Stimulated activated CD4-positive, alpha-beta T cell treated with anti-CD3 and anti-CD28 coated beads, Interleukin-1b, Interleukin-23, amount 100 ng/mL, for 1 hour (primary cell): ENCODE measurements at places on chromosomes 7 and 10.

DNA sequence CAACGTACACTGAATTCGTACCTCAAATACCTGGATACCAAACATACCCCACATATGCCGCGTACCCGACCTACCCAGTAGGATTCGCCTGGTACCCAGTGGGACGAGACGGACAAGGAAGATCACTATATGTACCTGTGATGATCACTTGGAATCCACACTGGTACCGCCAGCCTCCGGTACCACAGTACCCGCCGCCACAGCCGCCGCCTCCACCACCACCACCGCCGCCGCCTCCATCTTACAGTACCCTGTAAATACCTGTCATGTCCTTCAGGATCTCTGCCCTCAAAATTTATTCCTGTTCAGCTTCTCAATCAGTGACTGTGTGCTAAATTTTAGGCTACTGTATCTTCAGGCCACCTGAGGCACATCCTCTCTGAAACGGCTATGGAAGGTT is 9.5 kb upstream of the SGCE start:
- no peak for DNase-seq

DNA sequence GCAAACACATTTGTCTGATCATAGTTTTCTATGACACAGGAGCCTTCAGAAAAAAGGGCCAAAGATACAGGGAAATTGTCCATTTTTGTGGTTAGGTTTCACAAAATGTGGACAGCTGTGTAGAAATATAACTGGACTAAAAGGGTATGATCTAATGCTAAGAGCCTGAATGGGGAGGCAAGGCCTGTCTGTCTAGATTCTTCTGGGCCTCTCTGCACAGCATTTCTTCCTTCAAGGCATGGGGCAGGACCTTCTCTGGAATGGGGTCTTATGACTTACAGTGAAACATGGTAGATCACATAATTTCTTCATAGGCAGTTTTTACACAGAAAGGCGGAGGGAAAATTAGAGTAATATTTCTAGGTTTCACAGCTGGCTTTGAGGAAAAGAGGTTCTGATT is 795.7 kb downstream of the GRID1 start:
- no peak for DNase-seq

- no peak for DNase-seq
These were observed 31.9 kb downstream of the SH2B2 start for GRCh38 chr7:102318482-102318971.

- no peak for DNase-seq
These were observed 29.7 kb downstream of the PPP3CB start for GRCh38 chr10:73465978-73466726.

- no peak for DNase-seq
These were observed 9.5 kb downstream of the CYREN start for GRCh38 chr7:135160858-135161653.

DNA sequence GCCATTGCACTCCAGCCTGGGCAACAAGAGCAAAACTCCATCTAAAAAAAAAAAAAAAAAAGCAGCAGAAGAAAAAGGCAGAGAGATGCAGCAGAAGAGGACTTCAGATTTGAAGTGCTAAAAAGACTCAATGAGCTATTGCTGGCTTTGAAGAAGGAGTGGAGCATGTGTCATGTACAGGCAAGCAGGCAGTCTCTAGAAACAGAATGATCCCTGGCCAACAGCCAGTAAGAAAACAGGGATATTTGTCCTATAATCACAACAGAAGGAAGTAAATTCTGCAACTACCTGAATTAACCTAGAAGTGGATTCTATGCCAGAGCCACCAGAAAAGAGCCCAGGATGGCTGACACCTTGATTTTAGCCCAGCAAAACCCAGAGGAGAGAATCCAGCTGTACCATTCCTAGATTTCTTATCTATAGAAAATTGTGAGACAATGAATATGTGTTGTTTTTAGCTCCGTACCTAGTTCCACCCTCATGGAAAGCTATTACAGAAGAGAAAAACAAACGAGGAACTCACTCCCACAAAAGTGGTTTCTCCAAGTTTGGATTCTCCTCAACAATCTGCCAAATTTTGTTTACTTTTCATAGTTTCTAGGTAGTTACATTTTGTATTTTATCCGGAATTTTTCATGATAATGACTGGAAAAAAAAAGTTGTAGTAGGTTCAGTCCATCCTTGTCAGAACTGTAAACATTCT is 198.2 kb upstream of the GNAI1 start:
- DNase-seq, result no peak

GRCh38 chr10:30529373-30529998 is 95.5 kb downstream of the MAP3K8 start:
- DNase-seq, result no peak

- no peak for DNase-seq
These were observed 175.1 kb downstream of the NEURL1 start for GRCh38 chr10:103668351-103669242.

DNA sequence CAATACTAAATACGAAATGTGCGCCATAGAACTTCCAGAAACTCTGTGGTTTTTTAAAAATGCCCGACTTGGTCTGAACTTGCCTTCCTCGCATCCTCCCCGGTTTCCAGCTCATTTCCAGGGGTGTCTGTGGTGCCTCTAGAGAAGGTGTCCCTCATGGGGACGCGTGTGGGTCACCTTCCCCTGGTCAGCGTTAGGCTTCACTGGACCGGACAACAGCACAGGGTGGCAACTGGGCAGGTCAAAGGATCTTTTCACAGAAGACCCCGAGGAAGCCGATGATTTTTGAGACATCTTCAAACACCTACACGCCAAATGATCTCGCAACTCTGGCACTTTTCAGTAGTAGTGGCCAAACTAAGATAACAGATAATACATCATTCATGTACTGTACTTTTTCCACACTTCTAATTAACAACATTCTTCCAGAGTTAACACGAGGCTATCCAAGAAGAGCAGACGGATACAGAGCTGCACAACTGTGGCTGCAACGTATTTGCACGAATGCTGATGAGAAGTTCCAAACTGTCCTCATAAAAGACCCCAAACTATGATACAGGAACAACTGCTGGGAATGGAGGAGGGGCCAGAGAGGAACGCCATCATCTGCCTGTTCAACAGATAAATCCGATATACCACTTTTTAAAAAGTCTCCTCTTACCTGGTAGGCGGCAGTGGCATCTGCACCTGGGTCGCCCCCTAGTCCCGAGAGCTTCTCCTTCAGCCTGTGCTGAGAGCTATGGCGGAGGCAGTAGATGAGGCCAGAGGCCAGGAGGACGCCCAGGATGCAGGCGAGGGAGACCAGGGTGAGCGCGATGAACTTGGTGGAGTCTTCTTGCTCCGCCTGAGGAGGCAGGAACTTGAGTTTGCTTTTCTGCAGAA is 345.5 kb downstream of the DNAJB6 start:
- DNase-seq, result no peak

DNA sequence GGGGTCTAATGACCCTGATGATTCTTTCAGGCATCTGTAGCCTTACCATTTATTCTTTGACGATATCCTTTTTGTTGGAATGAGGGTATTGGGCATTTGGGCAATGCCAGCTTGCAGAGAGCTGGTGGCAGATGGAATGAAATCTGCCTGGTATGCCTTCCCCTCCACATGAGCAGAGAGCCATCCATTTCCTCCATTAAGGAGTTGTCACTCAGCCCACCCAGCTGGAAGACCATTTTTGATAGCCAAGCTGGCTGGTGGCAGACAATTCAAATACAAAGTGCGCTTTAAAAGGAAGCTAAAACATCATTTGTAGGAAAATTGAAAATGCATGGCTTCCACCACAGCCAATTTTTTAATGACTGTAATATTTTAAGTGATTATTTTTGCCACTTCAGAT is 240.1 kb upstream of the SLC26A5 start:
- DNase-seq, result no peak

GRCh38 chr7:32070051-32070405 is 179 bp downstream of the PDE1C start:
- no peak for DNase-seq

DNA sequence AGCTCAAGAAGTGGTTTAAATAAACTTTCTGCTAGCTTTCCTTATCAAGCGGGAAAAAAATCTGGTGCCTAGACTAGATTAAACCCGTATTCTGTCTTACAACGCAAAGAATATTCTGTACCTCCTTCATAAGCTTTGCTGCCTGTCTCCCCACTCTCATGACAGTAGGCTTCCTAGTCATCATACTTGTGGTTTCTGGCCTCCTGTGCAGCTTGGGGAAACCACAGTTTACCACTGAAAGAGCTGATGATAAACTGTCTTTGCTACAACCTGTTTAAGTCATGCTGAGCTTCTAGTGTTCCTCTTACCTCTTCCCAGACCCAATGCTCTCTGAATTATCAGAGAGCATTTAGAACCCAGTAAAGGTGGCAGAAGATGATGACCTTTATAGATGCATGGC is 55.0 kb downstream of the PODXL start:
- DNase-seq, result no peak

- DNase-seq, result no peak
These were observed 138.6 kb downstream of the EMX2 start for GRCh38 chr10:117681104-117681503.

DNA sequence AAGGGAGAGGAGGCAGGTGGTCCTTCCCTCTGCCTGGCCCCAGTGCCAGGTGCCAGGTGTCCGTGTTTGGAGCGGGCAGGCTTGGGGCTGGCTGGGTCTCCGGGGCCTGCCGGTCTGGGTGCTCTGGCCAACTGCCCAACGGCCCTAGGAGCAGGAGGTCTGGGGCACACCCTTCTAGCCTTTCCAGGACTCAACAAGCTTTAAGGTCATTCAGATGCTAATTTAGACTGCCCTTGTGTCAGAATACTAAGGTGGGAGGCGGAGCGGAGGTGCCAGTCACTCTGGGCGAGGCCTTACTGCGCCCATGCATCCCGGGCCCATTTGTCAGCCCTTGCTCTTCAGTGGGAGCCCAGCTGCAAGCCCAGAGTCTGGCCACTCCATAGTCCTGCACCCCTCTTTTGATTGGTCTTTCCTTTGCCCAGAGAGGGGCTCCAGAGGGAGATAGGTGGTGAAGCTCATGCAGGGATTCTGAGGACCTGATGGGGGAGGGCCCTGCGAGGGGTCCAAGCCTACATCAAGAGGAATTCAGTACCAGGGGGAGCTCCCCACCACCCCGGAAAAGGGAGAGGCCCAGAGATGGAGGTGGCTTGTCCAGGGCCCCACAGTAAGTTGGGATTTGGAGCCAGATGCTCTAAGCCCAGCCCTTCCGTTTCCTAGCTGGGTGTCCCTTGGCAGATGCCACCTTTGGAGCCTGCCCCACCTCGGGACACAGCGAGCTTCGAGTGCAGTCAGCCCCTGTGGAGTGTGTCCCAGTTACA is 1.3 kb downstream of the PGAM2 start:
- no peak for DNase-seq

- no peak for DNase-seq
These were observed 503.2 kb downstream of the NRG3 start for GRCh38 chr10:82378146-82378545.

- DNase-seq, result no peak
These were observed 16.9 kb upstream of the PALD1 start for GRCh38 chr10:70461397-70462348.

DNA sequence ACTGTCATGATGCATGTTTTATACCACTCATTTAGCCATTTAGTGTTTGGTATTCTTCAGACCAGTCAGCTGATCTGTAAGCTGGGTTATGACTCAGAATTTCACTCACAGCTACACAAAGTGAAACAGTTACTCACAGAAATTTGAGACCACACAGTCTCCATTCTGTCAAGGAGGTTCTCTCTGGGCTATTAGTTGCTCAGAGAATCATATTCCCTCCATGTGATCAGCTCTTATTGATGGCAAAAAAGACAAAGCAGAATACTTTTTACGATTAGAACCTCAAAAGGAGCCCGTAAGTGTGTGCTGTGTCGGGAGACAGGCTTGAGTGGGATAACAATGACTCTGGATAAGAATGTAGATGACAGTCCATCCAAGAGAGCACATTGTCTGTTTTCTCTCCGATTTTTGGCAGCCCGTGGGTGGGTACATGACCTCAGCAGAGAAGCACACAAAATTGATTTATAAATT is 277.6 kb upstream of the SORCS1 start:
- DNase-seq, result no peak

- DNase-seq, result peak; percentile 9
These were observed 51.2 kb upstream of the GTF2I start for GRCh38 chr7:74606101-74606908.

GRCh38 chr10:121734589-121735045 is 136.4 kb upstream of the FGFR2 start:
- DNase-seq, result no peak

GRCh38 chr7:118195837-118196474 is 12.0 kb downstream of the LSM8 start:
- DNase-seq, result peak; percentile 17

DNA sequence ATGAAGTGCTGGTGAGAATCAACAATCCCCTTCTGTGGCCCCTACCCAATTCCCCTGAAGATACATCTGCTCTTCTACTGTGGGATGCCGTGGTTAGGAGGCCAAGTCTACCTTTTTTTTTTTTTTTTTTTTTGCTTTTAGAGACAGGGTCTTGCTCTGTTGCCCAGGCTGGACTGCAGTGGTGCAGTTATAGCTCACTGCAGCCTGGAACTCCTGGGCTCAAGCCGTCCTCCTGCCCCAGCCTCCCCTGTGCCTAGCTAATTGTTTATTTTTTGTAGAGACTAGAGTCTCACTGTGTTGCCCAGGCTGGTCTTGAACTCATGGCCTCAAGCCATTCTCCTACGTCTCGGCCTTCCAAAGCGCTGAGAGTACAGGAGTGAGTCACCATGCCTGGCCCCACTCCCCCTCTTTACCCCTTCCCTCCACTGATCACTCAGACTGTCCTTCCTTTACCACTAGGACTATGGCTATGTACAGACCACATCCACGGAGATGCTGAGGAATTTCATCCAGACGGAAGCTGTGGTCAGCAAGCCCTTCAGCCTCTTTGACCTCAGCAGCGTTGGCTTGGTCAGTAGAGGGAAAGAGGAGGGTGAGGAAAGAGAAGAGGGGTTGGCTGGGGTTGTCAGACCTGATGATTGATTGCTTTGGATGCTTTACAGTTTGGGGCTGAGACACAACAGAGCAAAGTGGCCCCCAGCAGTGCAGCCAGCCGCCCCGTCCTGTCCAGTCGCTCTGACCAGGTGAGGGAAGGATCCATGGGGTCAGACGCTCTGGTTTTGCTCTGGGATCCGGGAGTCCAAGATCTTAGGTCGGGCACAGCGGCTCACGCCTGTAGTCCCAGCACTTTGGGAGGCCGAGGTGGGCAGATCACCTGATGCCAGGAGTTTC is 1.8 kb downstream of the AP4M1 start:
- no peak for DNase-seq
